ENCODE measurements at places on chromosomes 3 and 15.

DNA sequence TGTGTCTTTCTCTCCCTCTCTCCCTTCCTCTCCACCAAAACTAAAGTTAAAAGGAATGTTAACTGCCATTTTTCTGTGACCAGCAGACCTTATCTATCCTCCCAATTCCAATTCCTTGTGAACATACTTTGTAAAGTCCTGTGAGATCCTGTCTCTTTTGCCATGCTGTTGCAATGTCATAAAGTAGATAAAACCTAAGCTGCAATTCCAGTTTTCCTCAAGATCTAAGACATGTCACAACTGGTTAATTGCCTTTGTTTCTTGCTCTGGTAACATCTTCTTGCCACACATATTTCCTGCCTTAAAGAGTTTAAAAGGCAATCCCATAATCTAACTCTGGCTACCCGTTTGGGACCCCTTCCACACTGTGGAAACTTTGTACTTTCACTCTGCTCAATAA, 188.7 kb downstream of the PYDC2 start:
- no peak for DNase-seq

GRCh38 chr3:17356585-17356984, 385.8 kb downstream of the TBC1D5 start:
- DNase-seq = no peak

GRCh38 chr3:86239946-86240345, 751.0 kb downstream of the VGLL3 start:
- DNase-seq = peak; percentile 8

DNA sequence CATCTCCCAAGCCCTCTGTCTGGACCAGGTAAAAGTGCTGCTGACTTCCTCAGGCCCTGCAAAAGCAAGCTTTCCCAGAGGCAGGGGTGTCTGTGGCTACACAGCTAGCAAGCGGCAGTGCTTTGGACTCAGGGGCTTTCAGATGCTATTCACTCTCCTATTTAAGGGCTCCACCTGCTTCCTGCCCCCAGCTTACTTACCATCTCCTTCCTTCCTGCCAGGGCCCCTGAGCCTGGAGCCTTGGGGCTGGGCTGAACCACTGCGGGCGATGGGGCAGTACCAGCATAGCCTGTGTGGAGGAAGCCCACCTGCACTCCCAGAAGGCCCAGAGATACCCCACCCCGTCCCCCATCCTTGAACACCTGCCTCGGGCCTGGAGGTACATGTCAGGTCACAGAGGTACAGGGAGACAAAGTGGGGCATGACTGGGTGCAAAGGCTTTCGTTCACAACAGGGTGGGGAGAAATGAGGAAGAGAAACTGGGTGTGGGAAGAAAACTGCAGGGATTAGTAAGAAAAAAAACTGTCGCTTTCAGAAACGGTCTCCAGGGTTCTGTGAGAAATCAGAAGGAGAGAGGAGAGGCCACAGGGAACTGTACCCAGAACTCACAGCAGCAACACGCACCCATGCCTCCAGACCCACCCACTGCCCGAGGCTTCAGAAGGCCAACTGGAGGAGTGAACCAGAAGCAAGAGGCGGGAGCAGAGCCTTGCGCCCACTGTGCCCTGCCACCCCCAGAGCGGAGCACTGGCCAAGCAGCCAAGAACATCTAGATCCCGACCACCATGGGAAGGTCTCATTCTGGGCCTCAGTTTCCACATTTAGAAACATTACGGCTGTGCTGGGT, 49.5 kb downstream of the CCDC12 start:
- no peak for DNase-seq

DNA sequence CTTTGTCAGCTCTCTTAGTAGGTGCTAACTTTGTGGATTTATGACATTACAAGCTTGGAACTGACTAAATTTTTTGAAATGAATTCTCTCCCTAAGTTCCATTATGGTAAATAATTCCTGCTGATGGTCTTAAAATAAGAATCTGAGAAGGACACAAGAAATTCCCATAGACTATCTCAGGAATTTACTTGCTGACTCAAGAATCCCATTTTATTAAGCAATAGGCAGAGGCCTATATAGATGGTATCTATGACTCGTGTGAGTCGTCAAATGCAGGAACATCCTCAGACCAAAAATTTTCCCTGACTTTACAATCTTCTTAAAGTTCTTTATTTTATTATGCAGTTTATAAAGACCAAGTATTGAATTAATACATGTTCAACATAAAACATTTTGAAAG, 30.7 kb upstream of the CBLB start:
- no peak for DNase-seq

- no peak for DNase-seq
Observed at GRCh38 chr3:10444511-10444910, 60.9 kb downstream of the ATP2B2 start.

DNA sequence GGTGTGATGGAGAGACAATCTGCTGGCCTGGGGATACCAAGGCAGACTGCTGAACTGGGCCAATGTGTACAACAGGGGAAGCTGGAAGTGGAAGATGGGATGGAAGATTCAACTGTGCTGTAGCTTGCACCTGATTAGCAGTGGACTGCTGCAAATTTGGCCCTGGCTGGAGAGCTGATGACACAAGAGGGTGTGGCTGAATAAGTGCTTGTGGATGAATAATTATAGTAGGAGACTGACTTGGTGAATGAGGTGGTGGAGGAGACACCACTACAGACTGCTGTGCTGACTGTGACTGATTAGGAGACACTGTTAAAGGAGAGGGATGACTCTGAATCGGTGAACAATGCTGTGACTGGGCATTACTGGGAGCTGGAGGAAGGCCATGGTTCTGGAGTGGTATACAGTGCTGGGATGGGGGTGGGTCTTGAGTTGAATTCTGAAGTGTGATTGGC, 52.5 kb downstream of the PHC3 start:
- DNase-seq = no peak

- DNase-seq = peak; percentile 60
Observed at GRCh38 chr3:133965013-133965570, 64.6 kb downstream of the SLCO2A1 start.

DNA sequence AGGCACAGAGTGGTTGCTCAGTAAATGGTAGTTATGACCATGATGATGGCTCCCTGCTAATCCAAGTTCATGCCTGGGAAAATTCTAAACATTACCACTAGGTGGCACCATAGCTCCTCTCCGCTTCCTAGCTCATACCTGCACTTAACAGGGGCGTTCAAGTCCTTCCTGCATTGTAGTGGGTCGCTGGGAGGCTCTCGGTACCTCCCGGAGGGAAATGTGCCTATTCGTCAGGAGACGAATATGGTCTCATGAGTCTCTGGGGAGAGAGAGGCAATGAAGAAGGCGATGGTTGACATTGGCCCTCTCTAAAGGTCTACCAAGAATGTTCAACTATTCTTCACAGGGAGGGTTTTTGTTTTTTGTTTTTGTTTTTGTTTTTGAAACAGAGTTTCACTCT, 10.9 kb downstream of the MESP1 start:
- peak; percentile 71 for DNase-seq

DNA sequence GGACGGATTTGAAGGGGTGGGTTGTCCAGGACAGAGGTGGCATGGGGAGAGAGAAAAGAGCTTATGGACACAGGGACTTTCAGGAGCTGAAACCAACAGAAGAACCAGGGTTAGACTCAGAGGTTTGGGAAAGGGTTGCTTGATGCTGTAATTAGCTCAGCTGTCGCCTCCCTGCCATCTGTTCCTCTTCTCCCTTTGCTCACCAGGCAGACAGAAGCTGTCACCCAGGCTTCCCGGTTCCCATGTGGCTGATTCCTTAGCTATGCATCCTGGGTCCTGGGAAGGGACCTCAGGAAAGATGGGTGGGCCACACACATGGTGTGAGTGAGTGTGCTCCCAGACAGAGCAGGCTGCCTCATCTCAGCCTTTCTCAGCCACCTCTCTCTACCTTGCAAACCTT, 14.1 kb downstream of the PTPN23 start:
- DNase-seq = no peak

DNA sequence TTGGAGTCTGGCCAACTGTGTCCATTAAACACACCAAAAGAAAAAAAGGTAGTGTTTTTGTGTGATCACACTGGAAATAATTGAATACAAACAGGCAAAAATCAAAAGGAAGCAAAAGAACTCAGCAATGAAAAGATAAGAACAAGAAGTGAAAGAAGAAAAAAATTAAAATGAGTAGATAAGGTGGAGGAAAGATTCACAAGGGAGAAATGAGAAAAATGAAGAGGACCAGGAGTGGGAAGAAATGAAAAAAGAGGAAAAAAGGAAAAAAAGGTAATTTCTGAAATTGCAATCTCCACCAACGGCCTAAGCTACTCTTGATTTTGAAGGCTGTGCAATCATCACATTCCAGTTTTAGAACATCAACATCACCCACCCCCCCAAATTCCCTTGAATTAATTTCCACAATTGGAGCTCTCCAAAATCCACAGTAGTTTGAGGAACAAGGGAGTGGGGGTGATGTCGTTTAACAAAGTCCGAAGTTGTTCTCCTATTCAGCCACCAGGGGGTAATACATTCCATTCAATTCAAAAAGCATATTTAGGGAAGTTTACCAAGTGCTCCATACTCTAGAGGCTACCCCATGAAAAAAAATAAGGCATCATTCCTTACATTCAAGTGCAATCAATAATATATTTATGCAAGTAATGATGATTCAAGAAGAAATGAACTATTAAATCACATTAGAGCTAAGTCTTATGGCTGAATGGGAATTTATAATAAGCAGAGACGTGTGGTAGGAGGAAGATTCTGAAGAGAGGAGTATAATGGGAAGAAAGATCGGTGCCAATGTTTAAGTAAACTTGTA, 37.4 kb downstream of the ZNF860 start:
- DNase-seq = peak; percentile 32

- DNase-seq = no peak
Observed at GRCh38 chr3:162213956-162214355, 717.3 kb downstream of the OTOL1 start.

DNA sequence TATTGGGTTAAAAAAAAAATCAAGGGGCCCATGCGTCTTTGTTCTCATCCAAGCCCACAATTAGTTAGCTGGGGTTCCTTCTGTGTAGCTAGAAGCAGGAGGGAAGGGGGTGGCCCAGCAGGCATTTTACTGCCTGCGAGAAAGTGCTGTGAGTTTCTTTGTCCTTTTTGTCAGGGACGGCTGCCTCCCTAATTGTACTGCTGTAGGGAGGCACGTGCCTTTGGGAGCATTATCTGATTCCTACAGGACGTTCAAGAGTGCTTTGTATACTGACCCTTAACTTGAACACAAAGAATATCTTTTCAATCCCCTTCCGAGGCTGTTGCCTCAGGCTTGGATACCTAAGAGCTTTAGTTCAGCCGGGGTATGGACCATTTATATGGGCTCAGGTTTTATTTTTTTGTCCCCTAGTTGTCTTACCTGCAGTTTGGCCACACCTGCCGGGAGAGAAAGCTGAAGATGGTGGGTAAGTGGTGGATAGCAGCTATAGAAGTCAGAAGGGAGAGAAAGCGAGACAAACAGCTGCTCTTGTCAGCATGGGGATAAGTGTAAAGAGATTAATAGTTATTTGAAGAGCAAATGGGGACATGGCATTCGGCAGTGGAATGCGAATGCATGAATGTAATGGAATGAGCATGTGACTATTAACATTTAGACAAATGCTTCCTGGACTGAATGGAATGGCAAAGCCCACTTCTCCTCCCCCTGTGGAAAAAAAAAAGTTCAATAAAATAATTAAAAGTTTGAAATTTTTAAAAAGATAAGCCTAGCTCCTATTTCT, 175.2 kb downstream of the TP63 start:
- no peak for DNase-seq

GRCh38 chr3:12449889-12450682, 34.2 kb upstream of the TSEN2 start:
- no peak for DNase-seq

- no peak for DNase-seq
Observed at GRCh38 chr3:80655216-80655615, 887.4 kb upstream of the ROBO1 start.

GRCh38 chr3:168157903-168158302, 62.2 kb upstream of the GOLIM4 start:
- no peak for DNase-seq

DNA sequence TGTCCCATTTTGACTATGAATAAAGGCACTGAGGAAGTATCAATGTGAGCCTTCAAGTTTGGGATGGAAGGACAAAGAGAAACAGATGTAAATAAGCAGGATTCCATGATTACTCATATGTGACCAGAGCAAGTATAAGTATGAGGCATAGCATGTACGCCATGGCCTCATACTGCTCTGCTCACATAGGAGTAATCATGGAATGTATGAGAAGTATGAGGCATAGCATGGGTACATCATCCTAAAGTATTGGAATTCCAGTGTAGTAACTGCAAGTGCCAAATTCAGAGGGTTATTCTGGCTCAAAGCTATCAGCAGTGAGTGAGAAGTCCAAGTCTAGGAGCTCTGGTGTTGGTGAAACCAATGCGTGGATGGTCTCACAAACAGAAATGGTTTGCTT, 81.2 kb upstream of the WDR72 start:
- no peak for DNase-seq

GRCh38 chr3:88986834-88987233, 120.6 kb upstream of the EPHA3 start:
- peak; percentile 12 for DNase-seq

- DNase-seq = no peak
Observed at GRCh38 chr3:192772240-192772894, 45.0 kb upstream of the FGF12 start.

DNA sequence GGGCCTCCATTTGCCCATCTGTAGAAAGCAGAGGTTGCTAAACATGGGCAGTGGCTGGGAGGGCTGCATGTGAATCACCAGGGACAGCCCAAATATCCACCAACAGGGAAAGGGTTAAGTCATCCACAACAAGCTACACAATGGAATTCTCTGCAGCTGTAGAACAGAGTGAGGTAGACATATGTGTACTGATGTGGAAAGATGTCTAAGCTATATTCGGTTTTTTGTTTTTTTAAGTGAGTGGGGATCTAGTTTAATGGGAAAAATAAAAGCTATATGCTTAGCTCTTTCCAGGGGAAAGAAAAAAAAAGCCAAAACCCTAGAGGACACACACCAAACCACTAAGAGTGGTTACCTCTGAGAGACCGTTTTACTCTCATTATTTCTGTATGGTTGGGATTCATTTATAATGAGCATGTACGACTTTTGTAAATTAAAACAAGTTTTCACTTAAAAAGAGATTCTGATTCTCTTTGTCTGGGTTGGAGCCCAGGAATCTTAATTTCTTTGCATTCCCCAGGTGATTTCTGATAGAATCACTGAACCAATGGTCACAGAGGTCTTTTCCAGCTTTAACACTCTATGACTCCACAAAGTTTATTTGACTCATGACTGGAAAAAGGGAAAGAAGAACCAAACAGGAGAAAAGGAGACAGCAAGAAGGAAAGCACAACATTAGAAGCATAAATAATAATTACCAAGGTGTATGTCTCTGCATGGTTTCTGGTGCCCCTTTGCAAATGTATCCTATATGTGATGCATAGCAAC, 19.1 kb downstream of the CRABP1 start:
- no peak for DNase-seq

GRCh38 chr15:95681836-95682544, 648.5 kb upstream of the NR2F2 start:
- no peak for DNase-seq

- DNase-seq = peak; percentile 23
Observed at GRCh38 chr3:122555275-122556071, 8.6 kb downstream of the PARP9 start.

GRCh38 chr3:53026382-53027162, 19.3 kb downstream of the SFMBT1 start:
- no peak for DNase-seq
